ENCODE measurements at places on chromosomes 16 and 17.

DNA sequence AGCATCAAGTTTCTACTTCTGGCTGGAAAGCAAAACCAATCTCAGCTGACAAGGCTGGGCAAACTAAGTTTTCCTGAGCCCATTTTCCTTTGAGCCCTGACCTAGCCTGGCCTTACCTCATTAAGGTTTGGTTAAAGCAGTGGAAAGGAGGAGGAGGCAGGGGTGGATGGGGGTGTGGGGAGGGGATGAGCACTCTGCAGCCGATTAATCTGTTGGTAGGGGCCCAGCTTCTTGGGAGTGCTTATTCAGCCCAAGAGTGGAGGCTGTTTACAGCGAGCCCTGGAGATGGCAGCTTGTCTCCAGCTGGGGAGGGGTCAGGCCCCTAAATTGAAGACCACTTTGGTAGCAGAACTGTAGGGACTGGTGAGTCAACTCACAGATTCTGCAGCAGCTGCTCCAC is 12.0 kb downstream of the SMCR8 start:
- no peak for DNase-seq

DNA sequence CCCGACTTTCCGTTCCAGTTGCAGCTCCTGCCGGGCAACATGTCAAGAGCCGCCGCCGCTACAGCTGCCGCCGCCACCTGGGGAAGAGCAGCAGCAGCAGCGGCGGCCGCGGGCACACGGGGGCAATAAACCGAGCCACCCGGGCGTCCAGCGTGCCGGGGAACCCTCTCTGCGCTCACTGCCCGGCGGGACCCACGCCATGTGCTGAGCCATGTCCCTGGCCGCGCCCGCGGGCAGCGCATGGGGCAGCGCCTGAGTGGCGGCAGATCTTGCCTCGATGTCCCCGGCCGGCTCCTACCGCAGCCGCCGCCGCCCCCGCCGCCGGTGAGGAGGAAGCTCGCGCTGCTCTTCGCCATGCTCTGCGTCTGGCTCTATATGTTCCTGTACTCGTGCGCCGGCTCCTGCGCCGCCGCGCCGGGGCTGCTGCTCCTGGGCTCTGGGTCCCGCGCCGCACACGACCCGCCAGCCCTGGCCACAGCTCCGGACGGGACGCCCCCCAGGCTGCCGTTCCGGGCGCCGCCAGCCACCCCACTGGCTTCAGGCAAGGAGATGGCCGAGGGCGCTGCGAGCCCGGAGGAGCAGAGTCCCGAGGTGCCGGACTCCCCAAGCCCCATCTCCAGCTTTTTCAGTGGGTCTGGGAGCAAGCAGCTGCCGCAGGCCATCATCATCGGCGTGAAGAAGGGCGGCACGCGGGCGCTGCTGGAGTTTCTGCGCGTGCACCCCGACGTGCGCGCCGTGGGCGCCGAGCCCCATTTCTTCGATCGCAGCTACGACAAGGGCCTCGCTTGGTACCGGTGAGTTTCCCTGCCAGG is 604 bp downstream of the HS3ST3B1 start:
- no peak for DNase-seq

GRCh38 chr17:31690151-31690551 is 168.9 kb downstream of the COPRS start:
- no peak for DNase-seq

GRCh38 chr16:87469169-87469568 is 23.7 kb downstream of the ZCCHC14 start:
- DNase-seq, result no peak

GRCh38 chr17:65312718-65313377 is 175.7 kb downstream of the RGS9 start:
- DNase-seq, result no peak

DNA sequence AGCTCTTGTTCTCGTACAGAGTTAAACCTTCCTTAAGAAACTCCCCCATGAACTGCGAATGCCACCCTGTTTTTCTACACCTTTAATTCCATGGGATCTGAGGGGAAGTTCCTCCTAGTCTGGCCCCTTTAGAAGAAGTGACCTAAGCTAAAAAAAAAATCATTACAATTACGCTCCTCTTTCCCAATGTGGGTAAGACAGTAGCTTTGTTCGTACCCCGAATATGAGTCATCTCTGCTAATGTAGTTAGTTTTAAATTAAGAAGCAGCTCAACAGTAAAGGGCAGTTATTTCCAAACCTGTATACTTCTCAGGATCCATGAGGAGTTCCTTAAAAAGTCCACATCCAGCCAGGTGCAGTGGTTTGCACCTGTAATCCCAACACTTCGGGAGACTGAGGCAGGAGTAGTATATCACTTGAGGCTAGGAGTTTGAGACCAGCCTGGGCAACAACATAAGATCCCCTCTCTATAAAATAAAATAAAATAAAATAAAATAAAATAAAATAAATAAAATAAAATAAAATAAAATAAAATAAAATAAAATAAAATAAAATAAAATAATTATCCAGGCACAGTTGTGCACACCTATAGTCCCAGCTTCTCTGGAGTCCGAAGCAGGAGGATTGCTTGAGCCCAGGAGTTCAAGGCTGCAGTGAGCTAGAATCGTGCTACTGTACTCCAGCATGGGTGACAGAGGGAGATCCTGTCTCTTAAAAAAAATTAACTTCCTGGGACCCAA is 26.1 kb downstream of the RCVRN start:
- DNase-seq, result no peak

GRCh38 chr17:72255481-72255880 is 134.7 kb downstream of the SOX9 start:
- DNase-seq, result no peak
